ENCODE measurements at places on chromosomes 4 and X.

DNA sequence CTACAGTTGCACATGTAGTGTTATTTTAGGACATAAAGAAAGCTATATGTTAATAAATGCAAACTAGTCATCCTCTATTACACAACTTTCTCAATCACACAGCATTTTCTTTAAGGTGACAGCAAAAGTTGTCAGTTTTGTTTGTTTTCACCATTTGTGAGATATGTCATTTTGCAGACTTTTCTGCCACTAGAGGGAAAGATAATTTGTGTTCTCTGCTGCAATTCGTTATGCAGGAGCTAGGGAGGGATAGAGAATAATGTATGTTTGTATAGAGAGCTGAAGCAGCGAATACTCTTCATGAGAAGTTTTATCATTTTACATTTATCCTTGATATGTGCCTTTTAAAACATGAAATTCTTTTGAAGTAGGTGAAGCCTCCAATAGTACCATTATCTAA lies 670.6 kb upstream of the ATOH1 start:
- no peak for DNase-seq

- no peak for DNase-seq
These were observed 1.4 kb downstream of the DDIT4L start for GRCh38 chr4:100188829-100189228.

- DNase-seq = no peak
These were observed 49.8 kb downstream of the TMEM144 start for GRCh38 chr4:158259955-158260575.

DNA sequence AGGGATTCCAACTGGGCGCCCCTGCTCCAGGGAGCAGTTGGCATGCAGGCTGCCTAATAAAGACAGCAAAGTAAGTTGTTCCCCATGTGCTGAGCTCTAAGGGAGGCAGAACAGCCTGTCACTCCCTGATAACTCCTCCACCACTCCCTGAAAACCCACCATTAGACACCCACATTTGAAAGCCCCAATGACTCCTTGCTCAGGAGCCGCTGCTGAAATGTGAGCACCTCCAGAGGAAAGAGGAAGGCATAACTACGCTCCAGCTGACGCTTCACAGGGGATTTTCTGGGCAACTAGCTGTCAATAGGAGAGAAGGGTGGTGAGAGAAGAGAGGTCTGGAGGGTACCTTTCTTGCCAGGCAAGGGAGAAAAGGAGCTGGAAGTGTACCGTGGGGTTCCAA lies 62.5 kb downstream of the NPY1R start:
- no peak for DNase-seq

DNA sequence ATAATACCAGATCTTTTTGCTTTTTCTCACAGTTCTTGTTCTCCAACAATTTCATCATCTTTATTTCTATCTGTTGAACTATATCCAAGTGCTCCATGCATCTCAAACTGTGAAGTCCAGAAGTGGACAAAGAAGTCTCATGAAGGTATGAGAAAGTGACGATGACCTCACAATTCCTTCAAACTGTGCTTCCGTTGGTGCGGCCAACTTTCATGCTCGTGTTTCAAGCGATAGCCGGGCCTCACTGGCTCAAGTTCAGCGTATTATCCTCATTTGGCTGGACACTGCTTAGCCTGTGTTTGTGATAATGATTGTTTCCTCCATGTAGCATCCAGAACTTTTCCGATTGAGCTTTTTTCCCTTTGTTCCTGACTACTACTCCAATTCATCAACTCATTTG lies 143.1 kb downstream of the PALLD start:
- no peak for DNase-seq

GRCh38 chrX:118627084-118627758 lies 100.2 kb upstream of the IL13RA1 start:
- DNase-seq = no peak

GRCh38 chr4:173919861-173920260 lies 363.6 kb downstream of the FBXO8 start:
- DNase-seq = no peak

DNA sequence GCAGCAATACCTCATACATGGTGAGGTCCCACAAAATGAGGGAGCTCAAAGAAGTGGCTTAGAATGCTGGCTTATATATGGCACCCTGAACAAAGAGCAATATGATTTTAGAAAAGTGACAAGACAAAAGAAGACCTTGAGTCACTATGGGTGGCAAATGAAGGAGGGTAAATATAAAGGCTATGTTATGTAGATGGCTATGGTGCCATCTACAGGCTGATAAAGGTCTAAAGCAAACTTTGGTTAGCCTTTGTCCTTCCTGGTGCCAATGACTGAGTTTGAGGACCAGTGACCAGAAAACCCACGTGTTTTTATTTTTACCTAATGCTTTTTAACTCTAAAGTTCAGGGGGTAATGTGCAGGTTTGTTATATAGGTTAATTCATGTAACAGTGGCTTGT lies 151.8 kb downstream of the CCNG2 start:
- no peak for DNase-seq

DNA sequence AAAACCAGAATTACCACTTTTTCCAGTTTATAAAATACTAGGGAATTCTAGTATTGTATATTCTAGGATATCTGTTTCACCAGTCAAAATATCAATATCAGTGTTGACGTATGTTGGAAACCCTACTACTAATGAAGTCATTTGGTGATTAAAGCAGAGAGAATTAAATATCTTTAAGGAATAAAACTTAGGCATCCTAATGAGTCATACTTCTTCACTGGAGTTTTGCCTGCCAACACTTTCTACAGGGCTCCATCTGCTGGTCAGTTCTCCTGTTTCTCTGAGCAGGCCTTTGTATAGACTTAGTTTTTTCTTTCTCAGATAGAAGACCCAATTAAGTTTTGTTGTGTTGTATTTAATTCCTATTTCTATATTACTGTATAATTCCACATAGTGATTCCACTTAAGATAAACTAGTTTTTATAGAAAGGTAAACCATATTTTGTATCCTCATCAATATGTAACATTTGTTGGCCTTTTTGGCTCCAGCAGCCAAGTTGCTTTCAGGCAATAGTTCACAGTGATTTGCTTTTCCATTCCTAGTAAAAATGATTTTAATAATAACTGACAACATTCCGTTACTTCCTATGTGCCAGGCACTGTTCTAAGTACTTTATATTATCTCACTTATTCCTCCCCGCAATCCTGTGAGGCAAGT lies 3.5 kb downstream of the AP1AR start:
- DNase-seq = no peak

DNA sequence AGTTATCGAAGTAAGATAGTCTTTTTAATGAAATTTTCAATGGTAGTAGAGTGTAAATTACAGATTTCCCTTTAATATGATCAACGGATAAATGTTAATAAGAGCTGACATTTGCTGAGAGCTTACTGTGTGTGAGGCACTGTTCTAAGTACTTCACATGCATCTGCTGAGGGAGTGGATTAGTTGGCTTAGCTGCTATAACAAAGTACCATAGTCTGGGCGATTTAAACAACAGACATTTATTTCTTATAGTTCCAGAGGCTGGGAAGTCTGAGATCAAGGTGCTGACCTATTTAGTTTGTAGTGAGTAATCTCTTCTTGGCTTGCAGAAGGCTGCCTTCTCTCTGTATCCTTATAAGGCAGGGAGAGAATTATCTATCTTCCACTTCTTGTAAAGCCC lies 174.3 kb downstream of the CEP135 start:
- DNase-seq = no peak

GRCh38 chr4:128846063-128846462 lies 36.6 kb downstream of the JADE1 start:
- DNase-seq = no peak

DNA sequence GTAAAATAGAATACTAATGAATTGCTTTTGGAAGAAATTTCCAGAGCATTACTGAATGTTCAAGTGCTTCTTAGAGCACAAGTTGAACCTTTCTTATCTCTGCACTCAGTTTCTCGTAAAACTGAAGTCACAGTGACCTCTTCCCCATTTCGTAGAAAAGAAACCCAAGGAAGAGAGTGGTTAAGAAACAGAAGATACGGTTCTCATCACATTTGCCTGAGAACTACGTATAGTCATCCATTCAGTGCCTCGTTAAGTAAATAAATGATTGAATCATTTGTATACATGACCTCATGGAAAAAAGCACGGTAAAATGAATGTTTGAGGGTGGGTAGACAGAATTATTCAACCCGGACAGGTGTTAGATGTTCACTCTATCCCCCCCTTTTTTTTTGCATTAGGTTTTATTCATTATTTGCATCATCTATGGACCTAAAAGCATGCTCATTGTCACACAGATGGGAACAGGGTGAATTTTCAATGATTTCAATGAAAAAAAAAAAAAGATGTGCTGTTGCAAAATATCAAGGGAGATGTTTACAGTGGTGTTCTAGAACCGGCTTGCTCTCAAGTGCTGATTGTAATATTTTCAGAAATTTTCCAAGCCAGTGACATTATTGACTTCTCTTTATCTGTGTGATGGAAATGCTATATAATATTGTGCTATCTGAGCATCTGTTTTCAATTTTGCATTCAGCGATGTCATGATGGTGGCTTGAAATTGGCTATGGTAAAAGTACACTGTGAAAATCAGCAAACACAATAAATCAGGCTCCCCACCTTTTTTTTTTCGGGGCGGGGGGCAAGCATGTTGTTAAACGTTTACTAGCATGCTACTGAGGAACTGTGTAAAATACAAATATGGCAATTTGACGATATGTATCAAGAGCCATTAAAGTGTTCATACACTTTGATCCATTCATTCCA lies 4.3 kb downstream of the RHOH start:
- DNase-seq = no peak

DNA sequence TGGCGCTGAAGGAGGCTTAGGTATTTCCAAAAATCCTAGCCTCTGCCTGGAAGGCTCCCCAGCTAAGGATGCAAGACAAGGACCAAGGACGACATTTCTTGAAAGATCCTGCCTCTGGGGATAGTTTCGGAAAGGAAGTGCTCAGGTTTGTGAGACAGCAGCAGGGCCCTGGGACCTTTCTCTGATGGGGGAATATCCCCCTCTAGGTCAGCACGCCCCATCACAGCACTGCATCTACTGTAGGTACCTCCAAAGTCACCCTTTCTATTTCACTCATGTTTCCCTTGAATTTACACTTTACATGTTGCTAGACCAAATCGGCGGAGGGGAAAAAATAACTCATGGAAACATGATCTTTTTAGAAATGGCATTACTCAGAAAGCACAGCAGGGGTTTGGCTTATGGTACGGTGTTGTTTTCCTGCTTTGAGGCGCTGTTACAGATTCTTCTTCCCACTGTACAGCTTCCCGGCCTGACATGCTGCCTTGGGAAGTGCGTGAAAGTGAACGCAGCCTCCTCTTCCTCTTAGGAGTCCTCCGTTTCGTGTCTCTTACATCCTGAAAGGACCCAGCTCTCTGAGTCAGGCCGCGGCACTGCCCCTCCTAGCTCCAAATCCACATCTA lies 77.2 kb upstream of the DHRSX start:
- DNase-seq = no peak

- no peak for DNase-seq
These were observed 13.3 kb upstream of the ANTXR2 start for GRCh38 chr4:80086296-80086695.
